ENCODE measurements at places on chromosomes 7 and 10.

- DNase-seq = no peak
Measured at GRCh38 chr10:95415621-95416031, 124.8 kb upstream of the PDLIM1 start.

DNA sequence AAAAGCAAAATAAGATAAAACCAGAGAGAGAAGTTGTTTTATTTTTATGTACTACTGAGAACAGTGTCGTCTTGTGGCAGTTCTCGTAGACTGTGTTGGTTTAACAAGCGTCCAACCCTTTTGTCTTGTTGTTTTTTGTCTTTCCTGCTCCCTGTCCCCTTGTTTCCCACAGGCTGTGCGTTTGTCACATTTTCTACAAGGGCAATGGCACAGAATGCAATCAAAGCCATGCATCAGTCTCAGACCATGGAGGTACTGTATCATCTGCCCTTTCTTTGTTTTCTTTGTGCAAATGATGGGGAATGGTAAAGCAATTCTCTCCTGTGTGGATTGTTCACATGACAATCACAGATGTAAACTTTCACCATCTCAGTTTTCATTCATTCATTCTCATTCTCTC, 248.8 kb downstream of the CELF2 start:
- DNase-seq = no peak

- DNase-seq = no peak
Measured at GRCh38 chr7:22346383-22347107, 10.4 kb downstream of the RAPGEF5 start.

GRCh38 chr10:132593900-132594876, 56.6 kb downstream of the INPP5A start:
- DNase-seq = no peak

DNA sequence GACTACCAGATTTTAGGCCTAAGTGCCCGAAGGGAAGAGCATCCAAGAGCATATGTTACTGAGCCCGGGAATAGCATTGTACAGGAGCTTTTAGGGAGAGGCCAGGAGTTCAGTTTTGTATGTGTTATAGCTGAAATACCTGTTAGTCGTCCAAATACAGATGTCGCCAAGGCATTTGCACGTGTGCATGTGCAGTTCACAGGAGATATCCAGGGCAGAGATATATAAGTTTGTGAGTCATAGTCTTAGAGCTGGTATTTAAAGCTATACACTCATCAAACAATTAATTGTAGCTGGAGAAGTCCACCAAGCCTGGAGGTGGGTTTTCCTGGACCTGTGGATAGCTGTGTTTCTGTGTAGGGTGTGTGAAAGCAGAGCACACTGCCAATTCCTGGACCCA, 394.0 kb upstream of the FZD8 start:
- no peak for DNase-seq

DNA sequence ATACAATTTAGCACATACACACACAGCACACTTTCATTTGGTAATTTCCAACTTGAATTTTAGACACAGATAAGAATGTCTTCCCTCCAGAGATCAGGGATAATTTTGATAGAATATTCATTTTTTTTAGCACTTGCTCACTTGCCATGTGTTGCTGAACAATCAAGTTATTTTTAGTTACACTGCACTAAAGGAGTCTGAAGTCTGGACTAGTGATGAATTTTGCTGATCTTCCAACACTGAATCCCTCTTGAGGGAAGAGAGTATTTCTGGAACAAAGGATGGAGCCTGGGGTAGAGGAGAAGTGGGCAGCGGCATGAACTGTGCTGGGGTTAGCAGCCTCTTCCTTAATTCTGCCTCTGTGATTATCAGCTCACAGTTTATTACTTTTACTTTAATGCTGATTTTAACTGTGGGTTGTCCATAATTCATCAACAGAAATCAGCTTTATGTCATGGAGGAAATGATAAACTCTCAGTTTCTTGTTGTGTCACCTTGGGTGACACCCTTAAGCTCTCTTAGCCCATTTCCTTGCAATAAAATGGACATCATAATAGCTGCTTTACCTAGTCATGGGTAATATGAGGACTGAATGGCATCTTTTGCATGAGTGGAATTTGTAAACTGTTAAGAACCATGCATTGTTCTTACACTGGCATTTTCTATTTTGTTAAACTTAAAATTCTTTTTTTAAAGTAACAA, 32.1 kb downstream of the SGPL1 start:
- no peak for DNase-seq

DNA sequence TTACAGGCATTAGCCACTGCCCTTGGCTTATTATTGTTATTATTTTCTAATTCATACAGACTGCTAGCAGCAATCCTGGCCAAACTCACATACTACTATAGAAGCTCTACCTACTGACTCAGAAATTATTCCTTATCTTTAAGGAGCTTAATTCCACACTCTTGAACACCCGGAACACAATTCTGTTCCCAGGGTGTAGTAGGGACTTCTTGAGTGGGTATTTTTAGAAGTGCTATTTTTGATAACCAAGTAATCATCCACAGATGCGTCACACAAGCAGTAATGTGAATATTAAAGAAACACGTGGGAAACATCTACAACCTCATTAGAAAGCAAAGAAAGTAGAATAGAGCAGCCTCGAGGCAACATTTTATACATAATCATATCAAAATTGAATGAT, 149.2 kb downstream of the PTEN start:
- no peak for DNase-seq

GRCh38 chr10:6269953-6270867, 67.5 kb downstream of the PFKFB3 start:
- no peak for DNase-seq

- no peak for DNase-seq
Measured at GRCh38 chr10:71607082-71607443, 112.5 kb downstream of the C10orf105 start.

GRCh38 chr7:1050956-1051690, 6.8 kb downstream of the GPR146 start:
- no peak for DNase-seq

DNA sequence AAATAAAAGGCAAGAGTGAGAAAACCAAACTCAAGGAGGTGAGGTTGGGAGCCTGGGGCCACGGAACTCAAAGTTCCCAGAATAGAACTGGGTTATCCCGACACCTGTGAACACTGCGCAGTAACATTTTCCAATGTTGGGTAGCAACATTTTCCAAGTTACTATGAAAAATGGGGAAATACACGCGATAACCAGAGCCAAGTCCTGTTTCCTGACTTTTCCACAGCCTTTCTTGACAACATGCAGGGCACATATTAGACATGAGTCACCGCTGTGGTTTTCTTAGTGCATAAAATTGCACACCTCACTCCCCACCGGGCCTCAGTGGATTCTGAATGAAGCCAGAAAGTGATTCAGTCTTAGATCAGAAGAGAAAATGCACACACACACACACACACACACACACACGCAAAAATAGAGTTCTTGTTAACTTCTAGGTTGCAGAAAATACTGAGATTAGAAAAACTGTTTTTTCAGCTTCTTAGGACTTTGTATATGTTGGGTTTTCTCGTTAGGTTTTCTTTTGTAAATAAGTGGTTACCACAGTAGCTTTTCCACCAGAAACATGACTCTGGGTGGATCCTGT, 70.0 kb downstream of the CAMK1D start:
- no peak for DNase-seq

DNA sequence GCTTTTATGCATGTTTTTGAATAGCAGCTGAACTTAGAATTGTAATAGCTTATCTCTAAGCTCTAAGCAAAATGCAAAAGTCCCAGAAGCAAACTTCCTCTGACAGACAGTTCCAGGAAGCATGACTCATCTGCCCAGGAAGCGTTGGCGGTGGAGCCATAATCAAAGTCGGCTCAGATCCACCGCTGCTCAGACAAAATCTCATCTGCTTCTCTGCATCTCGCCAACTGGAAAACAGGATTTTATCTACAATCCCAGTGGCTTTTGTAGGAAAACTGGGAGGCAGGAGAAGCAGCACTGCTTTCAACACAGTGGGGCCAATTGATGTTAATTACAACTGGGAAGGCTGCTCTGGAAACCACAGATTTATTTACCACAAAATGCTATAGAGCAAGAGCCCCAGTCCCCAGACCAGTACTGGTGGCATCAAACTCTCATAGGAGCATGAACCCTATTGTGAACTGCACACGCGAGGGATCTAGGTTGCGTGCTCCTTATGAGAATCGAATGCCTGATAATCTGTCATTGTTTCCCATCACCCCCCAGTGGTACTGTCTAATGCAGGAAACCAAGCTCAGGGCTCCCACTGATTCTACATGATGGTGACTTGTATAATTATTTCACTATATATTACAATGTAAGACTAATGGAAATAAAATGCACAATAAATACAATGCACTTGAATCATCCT, 99.9 kb downstream of the CUBN start:
- DNase-seq = no peak

- no peak for DNase-seq
Measured at GRCh38 chr7:55912748-55913158, 25.5 kb downstream of the ZNF713 start.

DNA sequence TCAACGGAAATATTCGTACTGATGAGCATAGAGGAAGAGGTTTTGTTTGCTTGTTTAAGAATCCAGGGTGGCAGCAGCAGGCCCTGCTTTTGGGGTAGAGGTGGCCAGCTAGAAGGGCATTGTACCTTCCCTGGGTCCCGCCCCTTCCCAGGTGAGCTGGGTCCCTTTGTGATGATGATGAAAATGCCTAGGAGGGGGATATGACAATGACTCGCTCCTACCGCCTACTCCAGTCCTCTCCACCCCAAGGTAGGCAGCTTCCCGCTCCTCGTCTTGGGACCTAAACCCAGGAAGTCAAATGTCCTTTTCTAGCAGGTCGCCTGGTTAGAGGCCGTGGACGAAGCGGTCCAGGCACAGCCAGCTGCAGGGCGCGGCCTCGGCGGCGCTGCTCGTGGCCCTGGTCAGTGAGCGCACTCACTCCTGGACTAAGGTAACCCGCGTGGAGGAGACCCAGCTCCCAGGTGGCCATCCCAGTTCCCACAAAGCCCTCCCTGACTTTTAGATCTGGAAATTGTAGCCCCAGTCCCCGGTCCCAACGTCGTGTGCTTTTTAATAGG, 141.4 kb downstream of the LSMEM1 start:
- DNase-seq = no peak

- no peak for DNase-seq
Measured at GRCh38 chr7:76016191-76016947, 22.0 kb upstream of the TMEM120A start.

GRCh38 chr7:71484380-71484779, 352.4 kb downstream of the GALNT17 start:
- DNase-seq = no peak

DNA sequence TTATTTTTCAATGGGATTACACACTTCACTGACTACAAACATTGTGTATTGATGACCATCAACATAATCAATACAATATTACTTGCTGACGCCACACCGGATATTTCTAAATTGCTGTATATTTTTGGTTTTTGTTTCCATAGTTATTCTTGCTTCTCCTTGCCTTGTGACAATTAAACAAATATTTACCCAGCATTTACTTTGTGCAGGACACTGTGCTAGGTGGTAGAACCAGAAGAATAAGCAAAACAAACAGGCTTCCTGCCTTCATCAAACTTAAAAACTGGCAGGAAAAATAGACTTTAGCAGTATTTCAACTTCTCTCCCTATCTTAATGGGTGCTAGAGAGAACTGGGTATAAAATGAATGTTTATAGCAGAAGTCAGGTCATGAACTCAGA, 50.6 kb downstream of the ZNF277 start:
- no peak for DNase-seq

DNA sequence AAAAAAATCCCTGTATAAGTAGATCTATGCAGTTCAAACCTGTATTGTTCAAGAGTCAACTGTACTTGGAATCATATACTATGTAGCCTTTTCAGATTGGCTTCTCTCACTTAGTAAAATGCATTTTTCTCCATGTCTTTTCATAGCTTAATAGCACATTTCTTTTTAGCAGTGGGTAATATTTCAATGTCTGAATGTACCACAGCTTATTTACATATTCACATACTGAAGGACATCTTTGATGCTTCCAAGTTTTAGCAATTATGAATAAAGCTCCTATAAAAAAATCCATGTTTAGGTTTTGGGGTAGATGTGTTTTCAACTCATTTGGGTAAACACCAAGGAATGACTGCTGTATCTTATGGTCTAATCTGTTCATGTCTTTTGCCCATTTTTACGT, 155.0 kb downstream of the NRBF2 start:
- DNase-seq = no peak

DNA sequence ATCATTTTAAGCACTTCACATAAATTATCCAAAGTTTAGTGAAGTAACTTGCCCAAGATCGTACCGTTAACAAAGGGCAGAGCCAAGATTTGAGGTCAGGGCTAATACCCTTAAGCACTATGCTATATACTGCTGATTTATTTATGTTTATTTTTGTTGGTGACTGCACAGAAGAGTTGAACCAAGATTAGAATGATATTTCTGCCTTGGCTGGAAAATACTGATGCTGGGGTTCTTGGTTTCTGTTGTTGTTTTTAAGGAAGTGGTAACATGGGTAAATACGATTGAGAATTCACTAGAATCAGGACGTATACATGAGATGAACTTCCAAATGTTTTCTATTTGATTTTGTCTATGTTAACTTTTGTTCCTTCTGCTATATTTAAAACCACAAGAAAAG, 9.3 kb downstream of the ADD3 start:
- no peak for DNase-seq

Measured in NCI-H187 treated with DMSO at 0.1 percent for 48 hours (cell line).